Mucosa of gallbladder (tissue), 1 donor: ENCODE measurements at places on chromosomes 6 and 20. TPM values are rescaled to one million over a fixed set of nuclear protein-coding genes. Genes with fewer than 3 reads are reported as not detected.

MUC22 gene
- not detected for total RNA-seq

GJA10 gene
- not detected for total RNA-seq

CRISP3 gene
- 7.5 TPM for total RNA-seq

C20orf144 gene
- 0.09 TPM for total RNA-seq

- DNase-seq: no peak
Measured at GRCh38 chr6:48826901-48827701, 636.0 kb downstream of the MMUT start.

DNA sequence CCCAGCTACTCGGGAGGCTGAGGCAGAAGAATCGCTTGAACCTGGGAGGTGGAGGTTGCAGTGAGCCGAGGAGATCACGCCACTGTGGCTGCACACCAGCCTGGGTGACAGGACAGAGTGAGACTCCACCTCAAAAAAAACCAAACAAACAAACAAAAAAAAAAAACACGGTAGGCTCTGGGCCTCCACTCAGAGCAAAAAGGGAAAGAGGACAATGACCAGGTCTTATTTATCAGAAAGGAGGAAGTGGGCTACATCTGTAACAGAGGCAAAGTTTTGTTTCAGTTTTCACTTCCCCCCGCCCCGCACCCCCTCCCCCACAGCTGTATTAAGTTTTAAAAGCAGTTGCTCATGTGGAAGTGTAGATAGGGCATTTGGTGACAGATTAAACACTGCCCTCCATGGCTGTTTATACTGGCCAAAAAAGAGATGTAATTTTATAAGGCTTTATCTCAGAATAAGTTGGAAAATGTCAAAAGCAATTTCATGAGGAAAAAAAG is 114.6 kb downstream of the RCAN2 start:
- no peak for DNase-seq

GRCh38 chr6:52675372-52675771 is 4.5 kb downstream of the TMEM14A start:
- DNase-seq: no peak

GRCh38 chr20:32544893-32545840 is 40.0 kb downstream of the NOL4L start:
- no peak for DNase-seq

GRCh38 chr6:32664827-32665362 is 1.6 kb downstream of the HLA-DQB1 start:
- DNase-seq: no peak

DNA sequence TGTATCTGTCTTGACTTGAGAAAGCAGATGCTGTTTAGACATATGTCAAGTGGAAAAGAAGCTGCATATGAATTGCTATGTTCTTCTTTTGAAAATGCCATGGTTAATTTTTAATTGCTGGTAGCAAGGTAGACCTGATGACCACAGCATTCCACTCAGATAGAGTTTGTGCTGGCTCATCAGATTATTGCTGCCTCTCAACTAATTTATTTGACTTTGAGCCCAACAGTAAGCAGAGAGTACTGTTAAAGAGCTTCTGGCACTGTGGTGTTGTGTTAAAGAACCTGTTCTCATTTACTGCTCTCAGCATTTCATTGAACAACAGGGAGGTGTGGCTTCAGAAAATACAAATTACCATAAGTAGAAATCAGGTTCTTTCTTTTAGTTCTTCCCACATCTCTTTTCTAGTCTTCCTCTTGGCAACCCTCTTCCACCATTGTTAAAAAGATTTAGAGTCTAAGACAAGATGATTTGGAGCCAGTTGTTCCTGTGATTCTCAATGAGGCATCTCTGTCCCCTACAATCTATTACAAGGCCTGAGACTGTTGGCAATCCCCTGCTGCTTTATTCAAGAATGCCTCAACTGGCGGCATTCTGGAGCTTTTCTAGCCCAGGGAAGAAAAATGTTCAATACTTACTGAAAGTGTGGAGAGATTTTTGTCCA is 967.6 kb upstream of the GJE1 start:
- DNase-seq: no peak

GRCh38 chr20:47237715-47238114 is 118.8 kb downstream of the ZMYND8 start:
- no peak for DNase-seq
